NCI-H1436 treated with DMSO at 0.1 percent for 48 hours (cell line): ENCODE measurements at places on chromosomes 5 and 9.

- no peak for DNase-seq
These were observed 91.7 kb upstream of the SHB start for GRCh38 chr9:38160613-38161215.

DNA sequence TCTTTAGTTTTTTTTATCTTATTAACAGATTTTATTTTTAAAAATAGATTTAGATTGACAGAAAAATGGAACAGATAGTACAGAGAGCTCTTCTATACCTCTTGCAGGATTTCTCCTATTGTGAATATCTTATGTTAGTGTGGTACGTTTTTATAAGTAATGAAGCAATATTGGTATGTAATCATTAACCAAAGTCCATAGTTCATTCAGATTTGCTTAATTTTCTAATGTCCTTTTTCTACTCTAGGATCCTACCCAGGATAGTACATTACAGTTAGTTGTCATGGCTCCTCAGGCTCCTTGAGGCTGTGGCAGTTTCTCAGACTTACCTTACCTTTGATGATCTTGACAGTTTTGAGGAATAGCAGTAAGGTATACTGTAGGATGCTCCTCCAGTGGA, 30.4 kb downstream of the PPP2R2B start:
- DNase-seq = no peak

DNA sequence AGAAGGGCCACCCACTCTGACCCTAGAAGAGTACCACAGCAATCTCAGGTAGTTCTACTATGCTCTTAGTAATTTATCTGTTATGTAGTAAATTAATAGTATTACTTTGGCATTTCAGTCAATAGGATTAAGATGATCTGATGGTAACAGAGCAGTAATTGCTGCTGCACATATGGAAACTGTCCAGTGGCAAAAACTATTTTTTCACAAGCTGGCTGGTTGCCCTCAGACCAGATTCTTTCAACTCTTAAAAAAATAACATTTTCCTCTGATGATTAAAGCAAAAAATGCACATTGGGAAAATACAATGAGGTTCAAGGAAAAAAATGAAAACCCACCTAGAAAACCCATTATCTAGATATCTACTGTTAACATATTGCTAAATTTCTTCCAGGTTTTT, 19.7 kb downstream of the GLRA1 start:
- DNase-seq = no peak

GRCh38 chr5:122362361-122362760, 50.3 kb downstream of the SNCAIP start:
- no peak for DNase-seq

DNA sequence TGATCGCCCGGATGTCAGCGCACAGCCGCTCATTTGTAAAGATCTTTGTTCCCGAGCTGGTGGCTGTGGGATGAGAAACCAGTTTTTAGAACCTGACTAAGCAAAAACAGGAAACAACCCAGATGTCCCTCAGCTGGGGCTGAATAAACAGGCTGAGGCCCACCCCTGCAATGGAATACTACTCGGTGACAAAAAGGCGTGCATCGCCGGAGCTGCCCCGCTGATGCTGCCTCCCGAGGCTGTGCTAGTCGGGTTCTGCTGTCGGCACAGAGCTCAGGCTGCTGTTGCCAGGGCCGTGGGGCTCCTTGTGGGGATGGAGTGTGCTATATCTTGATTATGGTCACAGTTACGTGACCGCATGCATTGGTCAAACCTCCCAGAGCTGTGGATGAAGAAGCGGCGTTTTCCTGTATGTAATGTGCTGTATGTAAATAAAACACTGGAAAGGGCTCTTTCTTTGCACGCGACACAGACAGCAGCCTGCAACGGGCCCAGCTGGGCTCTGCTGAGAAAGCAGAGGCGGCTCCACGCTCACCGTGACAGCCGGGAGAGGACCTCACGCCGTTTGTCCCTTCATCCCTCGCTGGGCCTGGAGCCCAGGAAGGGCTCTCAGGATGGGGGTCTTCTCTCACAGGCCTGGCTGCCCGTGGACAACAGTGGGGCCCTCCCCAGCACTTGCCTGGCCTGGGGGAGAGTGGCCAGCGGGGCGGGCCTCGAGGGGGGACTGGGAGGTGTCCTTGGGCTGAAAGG, 51.5 kb upstream of the RNU6ATAC start:
- DNase-seq = no peak

DNA sequence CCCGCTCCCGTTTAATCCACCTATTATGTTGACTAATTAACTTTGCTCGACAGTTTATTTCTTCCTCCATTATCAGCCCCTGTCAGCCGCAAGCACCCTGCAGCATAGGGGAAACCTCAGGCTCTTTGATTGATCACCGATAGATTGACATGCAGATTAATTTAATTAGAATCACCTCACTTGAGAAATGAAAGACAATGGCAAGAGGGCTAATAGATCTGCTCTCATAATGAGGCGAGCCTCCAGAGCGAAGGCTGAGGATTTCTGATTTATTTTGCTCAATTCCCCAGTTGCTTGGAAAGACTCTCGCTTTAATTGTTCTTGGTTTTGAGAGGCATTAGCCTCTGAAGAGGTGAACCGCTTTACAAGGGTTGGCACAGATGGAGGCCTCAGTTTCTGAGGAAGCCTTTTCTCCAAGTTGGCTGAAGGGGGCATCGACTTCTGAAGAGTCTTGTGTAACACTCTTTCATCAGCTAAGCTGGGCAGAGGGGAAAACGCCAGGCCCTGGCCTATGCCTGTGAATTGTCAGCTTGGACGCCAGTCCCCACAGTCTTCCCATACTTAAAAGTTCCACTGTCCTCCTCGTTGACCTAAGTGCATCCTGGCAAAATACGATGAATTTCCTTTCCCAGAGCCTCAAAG, 275.4 kb downstream of the EBF1 start:
- DNase-seq = peak; percentile 54

DNA sequence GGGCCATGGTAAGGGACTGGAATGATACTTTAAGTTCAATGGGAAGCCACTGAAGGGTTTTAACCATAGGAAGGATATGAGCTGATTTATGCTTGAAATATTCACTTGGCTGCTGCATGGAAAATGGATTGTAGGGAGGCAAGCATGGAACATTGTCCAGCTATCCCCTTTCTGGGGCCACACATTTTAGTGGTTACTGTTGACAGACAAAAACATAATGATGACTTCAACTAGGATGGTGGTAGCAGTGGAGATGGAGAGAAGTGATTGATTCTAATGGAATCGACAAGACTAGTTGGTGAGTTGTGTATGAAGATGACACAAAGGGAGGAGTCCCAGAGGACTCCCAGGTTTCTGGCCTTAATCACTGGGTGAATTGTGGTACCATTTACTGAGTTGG, 6.2 kb upstream of the FCHSD1 start:
- no peak for DNase-seq

DNA sequence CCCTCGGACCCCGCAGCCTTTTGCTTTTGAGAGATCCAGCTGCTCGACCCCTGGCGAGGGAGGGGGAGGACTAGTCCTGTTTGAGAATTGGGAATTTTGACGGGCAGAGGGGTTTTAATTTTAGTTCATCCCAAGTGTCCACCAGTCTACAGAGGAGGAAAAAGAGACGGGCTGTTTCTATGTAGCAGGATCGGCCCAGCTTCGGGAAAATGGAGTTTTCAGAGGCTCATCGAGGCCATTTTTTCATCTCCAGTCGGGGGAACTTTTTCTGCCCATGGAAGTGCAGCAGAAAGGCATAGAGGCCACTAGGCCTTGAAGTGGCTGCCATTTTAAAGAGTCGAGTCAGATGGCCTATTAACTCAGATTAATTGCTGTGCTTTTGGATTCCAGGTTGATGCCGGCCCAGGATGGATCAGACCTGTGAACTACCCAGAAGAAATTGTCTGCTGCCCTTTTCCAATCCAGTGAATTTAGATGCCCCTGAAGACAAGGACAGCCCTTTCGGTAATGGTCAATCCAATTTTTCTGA, 1.2 kb downstream of the NSD1 start:
- no peak for DNase-seq

- no peak for DNase-seq
These were observed 81.7 kb downstream of the HMHB1 start for GRCh38 chr5:143893638-143894037.

GRCh38 chr5:57493034-57493433, 10.4 kb upstream of the ACTBL2 start:
- no peak for DNase-seq

GRCh38 chr5:77921094-77921768, 145.1 kb upstream of the TBCA start:
- no peak for DNase-seq

DNA sequence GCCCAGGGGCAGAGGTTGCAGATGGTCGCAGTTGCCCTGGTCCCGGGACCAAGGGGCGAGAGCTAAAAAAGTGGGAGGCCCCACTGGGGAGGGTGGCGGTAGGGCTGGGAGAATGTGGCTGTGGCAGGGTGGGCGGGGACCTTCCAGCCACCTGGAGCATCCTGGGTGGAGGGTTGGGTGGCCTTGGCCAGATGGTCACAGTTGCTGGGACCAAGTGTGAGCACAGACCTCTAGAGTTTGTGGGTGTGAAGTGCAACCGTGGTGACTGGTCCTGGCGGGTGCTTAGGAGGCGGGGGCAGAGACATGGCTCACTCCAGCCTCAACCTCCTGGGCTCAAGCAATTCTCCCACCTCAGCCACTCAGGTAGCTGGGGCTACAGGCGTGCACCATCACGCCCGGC, 5.7 kb upstream of the TRAF2 start:
- DNase-seq = no peak

DNA sequence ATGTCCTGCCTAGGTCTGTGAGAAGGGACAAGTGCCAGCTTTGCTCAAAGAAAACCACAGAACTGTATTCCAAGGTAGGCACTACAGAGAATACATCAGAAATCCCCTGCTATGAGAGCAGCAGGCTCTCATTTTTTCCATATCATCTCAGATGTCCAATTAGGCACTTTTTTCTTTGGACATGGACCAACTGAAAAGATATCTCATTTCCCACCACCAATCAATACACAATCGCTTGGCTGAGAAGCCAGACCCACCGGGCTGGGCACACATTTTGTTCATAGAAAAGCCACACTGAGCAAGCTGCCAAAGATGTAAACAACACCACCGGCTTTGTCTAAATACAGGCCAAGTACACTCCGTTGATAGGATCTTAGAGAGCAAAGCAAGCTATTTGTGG, 25.9 kb downstream of the STOM start:
- DNase-seq = no peak

- DNase-seq = no peak
These were observed 40.1 kb downstream of the ALG2 start for GRCh38 chr9:99181621-99182020.

DNA sequence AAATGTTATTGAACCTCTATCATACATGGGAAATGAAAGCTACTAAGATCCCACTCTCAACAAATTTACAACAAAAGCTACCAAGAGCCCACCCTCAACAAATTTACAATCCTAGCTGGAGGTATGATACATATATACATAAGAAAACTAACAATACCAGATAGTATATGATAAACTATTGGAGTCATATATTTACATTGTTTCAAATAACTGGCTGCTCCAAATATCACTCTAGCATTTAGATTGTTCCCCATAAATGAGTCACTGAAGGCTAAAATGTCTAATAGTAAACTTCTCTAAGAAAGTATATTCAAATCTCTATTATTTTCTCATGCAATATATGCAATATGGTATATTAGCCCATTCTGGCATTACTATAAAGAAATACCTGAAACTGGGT, 151.1 kb downstream of the TMEM161B start:
- DNase-seq = no peak

DNA sequence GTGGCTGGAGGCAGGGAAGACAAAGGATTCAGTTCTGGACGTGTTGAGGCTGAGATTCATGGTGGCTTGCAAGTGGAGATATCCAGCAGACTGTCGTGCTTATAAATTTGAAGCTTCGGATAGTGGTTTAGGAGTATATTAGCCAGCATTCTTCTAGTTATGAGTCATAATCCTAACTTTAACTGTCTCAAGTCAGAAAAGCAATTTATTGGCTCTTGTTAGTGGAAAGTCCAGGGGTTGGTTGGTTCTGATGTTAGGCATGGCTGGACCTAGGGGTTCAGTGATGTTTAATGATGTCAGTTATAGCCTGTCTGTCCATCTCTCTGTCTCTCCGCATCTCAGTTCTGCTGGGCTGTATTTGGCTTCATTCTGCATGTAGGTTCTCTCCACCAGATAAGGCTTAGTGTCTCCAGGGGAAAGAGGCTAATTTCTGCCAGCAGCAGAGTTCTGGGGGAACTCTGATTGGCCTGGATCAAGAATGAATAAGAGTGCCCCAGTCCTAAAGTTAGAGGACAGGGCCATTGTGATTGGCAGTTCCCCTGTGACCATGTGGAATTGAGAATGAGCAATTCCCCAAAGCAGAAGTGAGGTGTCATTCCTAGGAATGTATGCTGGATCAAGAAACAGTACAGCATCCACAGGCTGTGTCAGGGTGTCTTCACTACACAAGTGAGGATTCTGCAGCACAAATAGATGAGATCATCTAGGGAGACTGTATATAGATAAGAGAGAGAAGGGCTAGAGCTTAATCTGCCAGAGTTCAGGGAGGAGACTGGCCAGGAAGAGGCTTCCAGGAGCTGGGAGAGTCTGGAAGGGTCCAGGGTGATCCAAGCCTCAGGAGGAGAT, 72.9 kb upstream of the SHB start:
- DNase-seq = no peak

DNA sequence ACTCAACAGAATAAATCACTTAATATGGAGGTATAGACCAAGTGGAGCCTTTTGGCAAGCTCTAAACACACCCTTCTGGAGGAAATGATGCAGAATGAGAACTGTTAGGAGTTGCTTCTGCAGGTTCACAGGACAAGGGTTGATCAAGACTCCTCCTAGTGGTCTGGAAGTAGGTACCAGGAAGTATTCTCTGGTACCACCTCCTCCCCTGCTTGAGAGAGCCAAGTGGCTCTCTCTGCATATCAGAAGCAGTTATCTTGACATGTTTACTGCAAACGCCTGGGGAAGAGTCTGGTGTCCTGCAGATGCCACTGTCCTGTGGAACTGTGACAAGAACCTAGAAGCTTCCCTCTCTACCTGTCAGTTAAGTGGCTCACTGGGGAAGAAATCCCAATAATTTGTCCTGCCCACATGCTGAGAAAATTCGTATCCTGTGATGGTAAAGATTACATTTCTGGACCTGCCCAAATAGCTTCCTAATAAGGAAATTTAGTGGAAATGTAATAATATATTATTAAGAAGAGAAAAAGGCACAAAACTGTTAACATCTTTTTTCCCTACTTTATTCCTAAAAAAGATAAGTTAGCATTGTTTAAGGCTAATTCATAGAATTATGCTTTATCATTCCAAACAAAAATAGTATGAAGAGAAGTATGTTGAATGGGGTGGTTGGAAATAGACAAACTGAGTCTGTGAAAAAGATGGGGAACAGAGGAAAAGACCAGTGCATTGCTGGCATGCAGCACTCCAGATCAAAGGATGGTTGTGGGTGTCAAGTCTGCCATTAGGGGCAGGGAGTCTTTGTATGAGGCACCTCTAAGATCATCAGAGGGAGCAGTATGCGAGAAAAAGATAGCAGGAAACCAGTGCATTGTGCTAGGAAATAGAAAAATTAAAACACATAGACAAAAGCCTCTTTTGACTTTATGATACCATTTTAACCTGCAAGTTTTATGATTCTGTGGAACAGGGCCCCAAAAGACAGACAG, 118.8 kb downstream of the CDC42SE2 start:
- peak; percentile 32 for DNase-seq

DNA sequence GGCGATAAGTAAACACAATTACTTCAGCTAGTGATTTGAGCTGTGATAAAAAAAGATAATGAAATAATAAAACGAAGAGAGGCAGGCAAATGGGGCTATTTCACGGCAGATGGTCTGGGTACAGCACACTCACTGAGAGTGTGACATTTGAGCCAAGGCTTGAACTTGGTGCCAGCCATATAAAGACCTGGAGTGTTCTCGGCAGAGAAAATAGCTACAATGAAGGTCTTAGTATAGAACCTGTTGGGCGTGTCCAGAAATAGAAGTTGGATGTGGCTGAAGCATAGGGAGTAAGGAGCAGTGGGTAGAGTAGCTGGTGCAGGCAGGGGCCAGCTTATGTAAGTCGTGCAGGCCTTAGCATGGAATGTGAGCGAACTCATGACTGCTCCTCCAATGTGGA, 660.3 kb upstream of the WWC1 start:
- DNase-seq = no peak
